ENCODE measurements at places on chromosomes 7 and 10.

DNA sequence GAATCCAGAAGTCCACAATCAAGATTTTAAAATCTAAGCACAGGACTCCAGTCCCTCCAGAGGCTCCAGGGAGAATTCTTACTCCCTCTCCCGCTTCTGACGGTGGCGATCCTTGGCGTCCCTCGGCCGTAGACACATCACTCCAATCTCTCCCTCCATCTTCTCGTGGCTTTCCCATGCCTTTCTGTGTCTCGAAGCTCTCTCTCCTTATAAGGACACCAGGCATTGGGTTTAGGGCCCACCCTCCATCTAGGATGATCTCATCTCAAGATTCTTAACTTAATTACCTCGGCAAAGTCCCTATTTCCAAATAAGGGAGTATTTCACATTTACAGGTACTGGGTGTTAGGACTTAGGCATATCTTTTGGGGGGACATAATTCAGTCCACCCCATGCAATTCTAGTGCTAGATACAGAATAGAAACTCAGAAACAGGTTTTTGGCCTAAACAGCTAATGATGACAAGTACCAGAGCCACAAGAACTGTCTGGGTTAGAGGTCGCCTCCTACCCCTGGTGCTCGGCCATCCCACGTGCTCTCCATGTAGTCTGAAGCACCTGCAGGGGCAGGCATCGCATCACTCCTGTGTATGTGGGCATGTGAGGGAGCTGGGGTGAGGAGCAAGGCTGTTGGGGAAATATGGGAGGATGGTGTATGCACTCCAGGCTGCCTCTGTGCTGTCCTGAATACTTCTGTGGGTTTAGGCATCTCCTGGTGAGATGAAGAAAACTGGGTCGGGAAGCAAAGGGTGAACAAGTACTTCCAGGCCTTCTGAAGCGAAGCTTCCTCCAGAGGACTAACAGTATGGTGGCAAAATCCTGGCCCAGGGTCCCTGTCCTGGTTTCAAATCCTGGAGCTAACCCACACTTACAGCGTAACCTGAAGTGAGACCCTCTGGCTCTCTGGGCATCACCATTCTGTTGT is 298.3 kb upstream of the ZMIZ1 start:
- DNase-seq: no peak

- DNase-seq: no peak
Observed at GRCh38 chr10:4109469-4109868, 324.5 kb upstream of the KLF6 start.

DNA sequence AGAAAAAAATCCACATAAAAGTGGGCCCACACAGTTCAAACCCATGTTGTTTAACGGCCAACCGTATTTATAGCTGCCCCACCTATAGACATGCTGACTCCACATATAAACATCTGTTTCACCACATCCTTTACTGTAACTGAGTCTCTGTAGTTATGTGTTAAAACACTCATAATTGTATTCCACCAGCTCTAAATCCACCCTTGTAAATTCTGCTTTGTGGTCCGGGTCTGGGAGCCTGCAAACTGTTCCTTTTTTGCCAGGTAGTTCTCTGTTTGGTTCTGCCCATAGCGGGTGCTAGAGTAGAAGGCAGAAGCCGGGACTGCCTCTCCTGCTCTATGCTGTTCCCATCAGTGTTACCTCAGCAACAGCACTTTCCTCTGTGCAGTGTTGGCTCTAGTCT is 20.2 kb upstream of the FHIP2A start:
- no peak for DNase-seq

DNA sequence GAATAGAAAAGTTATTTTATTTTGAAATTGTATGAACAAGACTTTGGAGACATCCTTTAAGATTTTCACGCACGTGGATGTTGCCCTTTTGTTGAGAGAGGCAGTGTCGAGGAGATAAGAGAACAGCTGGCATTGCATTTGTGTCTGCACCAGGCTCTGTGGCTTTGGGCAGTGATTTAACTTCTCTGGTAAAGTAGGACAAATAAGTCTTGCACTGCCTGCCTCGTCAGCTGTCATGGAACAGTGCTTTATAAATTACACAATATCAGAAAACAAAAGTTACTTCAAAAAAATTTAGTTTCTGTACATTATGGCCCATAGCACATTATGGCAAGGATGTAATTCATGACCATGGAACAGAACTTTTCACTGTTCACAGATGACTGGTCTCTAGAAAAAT is 20.1 kb downstream of the SNX10 start:
- DNase-seq: no peak

DNA sequence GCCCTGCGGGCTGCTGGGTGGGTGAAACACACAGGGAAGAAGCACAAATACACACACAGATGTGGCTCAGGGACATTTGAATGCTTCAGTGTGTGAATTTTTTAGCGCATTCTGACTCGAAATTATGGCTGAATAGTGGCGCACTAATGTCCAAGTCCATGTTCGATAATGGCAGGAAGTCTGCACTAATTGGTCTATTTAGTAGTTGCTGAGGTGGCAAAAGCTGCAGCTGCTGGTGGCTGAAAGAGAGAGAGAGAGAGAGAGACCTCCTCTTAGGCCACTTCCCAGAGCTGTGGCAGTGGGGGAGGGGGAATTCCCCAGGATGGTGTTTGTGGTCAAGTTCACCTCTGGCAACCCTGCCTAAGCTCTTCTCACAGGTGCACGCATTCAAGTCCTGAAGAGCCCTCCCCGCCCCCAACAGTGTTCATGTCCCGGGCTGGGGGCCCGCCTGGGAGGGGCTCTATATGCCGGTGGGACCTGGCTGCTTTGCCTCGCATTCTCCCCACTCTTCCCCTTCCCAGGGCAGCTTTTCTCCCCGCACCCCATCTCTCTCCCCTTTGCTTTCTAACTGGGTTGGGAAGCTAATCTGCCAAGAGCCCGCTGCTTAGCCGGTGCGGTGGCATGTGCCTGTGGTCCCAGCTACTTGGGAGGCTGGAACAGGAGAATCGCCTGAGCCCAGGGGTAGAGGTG is 6.0 kb upstream of the MNX1 start:
- no peak for DNase-seq

DNA sequence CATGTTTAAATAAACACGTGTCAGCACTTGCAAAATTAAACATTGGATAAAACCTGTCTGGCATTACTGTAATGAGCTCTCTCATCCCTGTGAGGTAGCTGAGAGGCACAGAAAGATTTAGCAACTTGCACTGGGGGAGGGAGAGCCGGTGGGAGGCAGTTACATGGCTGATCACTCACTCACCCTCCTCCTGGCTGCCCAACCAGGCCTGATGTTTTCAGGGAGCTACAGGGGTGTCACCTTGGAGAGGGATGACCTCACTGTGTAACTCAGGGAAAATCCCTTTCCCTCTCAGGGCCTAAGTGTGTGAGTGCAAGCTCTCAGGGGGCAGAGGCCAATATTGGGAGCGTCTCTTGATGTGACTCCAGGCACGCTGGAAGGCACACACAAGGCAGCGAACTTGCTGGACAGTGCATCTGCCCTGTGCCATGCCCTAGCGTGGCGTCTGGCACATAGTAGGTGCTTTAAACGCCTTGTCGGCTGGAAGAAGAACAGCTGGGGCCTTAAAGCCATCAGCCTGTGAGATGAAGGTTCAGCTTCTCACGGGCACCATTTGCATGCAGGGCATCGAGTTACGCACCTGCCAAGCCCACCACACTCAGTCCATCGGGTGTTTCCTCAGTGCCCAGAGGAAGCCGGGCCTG is 51.1 kb downstream of the ELFN1 start:
- no peak for DNase-seq

- DNase-seq: no peak
Observed at GRCh38 chr7:7490003-7490402, 45.7 kb downstream of the COL28A1 start.

- no peak for DNase-seq
Observed at GRCh38 chr7:30027065-30027456, 559 bp upstream of the FKBP14 start.

GRCh38 chr7:27172315-27172774 is 1.8 kb downstream of the HOXA10 start:
- peak; percentile 43 for DNase-seq

DNA sequence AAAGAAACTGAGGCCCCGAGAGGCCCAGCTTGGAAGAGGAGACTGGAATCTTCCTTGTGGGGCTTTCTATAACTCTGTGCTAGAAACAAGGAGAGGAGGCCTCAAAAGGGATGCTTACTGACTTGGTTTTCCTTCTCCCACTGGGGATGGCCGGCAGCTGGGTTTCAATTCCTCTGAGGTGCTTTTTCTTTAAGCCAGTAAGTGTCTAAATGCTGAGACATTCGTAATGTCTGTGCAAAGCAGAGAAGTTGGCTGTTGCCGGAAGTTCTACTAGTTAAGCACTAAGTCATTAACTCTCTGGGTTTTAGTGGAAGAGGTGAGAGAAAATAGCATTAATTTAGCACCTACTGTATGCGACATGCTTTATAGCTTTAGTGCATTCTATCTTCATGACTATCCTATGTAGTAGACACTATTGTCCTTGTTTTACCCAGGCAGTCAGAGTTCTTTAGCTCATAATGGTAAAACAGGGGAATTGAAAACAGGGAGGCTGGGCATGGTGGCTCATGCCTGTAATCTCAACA is 135.2 kb downstream of the RGS10 start:
- DNase-seq: no peak

DNA sequence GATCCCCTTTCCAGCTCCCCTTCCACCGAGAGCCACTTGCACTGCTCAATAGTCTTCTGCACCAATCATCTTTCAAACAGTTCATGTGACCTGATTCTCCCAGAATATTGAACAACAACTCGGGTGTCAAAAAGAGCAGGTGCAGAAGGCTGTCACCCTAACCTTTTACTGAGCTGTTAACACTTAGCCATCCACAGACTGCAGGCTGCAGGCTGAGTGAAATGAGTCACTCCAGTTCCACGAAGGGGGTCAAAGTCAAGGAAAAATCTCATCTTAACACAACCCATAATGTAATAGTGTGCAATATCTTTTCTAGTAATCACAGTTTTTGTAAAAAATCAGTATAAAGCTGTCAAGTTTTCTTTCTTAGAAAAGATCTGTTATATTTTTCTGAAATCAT is 63.1 kb downstream of the MTPAP start:
- no peak for DNase-seq

DNA sequence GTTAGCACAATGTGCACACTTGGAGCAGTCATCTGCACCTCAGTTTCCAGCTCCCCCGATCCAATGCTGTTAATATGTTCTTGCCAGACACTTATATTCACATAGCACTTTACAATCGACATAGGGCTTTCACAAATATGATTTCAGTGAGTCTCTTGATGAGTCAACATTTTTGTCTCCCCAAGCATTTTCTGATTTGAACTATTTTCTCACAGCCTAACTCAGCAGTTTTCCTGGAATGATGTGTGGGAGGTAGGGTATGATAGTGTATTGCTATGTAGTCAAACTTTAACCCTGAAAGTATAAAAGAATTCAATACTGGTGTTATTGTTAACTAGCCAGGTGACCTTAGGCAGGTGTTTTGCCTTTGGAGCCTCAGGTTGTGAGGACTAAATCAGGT is 82.5 kb upstream of the LRGUK start:
- no peak for DNase-seq

- no peak for DNase-seq
Observed at GRCh38 chr7:55464422-55464821, 99.3 kb downstream of the LANCL2 start.

Measured in NCI-H524 treated with DMSO at 0.1 percent for 48 hours (cell line).